ENCODE measurements at places on chromosomes 5 and 9. TPM values are rescaled to one million over a fixed set of nuclear protein-coding genes. Genes with fewer than 3 reads are reported as not detected.

Gene IL17B
- total RNA-seq = not detected

Gene CDHR2
- 0.32 TPM for total RNA-seq

Gene GAPT
- not detected for total RNA-seq

Gene DNAH5
- total RNA-seq = 0.47 TPM

Gene C5
- total RNA-seq = 3.9 TPM

Gene SV2C
- not detected for total RNA-seq

Gene GABRA1
- total RNA-seq = not detected

Gene PRKAA1
- 145 TPM for total RNA-seq

Gene OR1J2
- not detected for total RNA-seq

Gene SLC1A3
- total RNA-seq = 1.7 TPM

Gene MCCC2
- 15.1 TPM for total RNA-seq

Gene KIAA1958
- total RNA-seq = 0.34 TPM

Gene IRX2
- total RNA-seq = 3.3 TPM

Gene SPINK5
- 0.09 TPM for total RNA-seq

Gene SLC25A2
- not detected for total RNA-seq

Gene LCN2
- total RNA-seq = not detected

Gene GGTA1
- total RNA-seq = under 0.01 TPM

Gene MAP1B
- 132 TPM for total RNA-seq

Gene ALDH1A1
- total RNA-seq = 10.1 TPM

Gene OR1Q1
- not detected for total RNA-seq

Gene EXD3
- 9.5 TPM for total RNA-seq

Gene FOXD4
- 0.16 TPM for total RNA-seq

Gene XPA
- total RNA-seq = 10.9 TPM

Gene ANKRD31
- 0.09 TPM for total RNA-seq

Gene RNF180
- total RNA-seq = 0.63 TPM

Gene C9orf72
- total RNA-seq = 4.7 TPM

Gene ZCCHC9
- 20.9 TPM for total RNA-seq

Gene FAM114A2
- 18.9 TPM for total RNA-seq

Gene TLR4
- 2.2 TPM for total RNA-seq

Gene ANKRD20A1
- 0.16 TPM for total RNA-seq

Gene SH2D3C
- total RNA-seq = not detected

Gene S100Z
- total RNA-seq = not detected

Gene IFNA13
- not detected for total RNA-seq

Gene FGD3
- not detected for total RNA-seq

Gene CFAP77
- not detected for total RNA-seq
